COLO829 (cell line): ENCODE measurements at places on chromosomes 5 and 9.

DNA sequence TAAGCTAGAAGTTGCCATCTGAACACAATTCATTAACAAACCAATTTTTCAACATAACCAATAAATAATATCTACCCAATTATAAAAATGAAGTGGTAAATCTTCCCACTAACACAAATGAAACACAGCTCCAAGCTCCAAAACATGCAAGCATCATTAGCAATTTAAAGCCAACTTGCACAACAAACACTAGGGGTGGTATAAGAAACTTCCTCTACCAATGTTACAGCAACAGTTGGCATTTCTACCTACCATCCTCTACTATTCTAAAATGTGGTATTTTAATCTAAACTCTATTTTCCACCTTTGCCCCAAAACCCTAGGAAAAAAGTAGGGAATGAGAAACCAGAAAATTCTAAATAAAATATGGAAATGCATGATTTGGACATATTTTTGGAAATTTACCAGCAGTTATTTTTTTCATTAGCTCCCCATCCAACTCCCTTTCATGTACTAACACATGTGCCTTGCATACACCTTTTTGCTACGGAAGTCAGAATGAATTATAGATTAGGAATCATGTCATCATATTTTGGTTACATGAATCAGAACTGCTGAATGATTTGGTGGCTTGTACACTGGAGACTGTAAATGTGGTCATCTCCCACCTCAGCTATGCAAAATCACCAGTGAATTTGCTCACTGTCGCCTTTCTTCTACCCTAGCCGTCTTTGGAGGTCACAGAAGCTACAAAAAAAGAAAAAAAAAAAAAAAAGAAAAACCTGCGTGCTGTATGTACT is 4.1 kb downstream of the NR6A1 start:
- no peak for DNase-seq

- DNase-seq = no peak
These were observed 28.2 kb downstream of the CARD6 start for GRCh38 chr5:40869384-40869783.

DNA sequence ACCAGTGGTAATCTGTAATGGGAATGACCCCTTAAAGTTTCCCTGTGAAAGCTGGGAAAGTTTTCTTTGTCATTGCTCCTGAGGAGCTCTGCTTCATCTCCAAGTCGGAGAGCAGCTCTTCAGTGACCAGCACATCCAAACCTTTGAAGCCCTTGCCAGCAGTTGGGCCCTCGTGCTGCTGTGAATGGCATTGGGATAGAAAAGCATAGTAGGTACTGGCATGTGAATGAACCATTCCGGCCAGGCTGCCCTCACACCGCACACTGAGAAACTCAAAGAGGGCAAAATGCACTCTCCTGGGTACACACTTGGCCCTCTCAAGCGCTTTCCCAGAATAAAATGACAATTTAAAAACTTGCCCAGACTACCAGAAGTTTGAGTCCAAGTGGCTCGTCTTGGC is 1135.0 kb upstream of the WWC1 start:
- no peak for DNase-seq

DNA sequence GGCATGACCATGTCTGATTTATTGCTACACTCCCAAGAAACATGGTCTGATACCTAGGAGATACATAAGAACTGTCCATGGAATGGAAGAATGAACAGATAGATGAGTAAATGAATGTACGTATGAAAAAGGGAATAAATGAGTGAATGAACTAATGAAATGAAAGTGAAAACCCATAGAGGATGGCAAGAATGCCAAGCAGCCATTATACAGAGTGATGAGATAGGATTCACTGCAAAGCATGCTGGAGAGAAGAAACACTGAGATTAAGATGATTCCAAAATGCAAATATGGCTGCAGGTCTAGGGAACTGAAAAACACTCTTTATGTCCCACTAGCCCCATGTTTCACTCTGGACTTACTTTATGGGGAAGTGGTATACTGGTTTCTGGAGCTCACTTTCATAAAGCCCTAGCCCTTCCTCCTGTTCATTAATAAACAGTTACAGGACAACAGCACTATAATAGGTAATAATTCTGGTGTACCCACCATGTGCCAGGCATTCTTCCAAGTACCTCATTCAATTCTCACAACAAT is 170.3 kb upstream of the RAD23B start:
- no peak for DNase-seq
